ENCODE measurements at places on chromosomes 7 and 10. TPM values are rescaled to one million over a fixed set of nuclear protein-coding genes. Genes with fewer than 3 reads are reported as not detected.

SMC3 gene
- 28.8 TPM for total RNA-seq

GRCh38 chr7:30997316-30997715, 33.6 kb downstream of the GHRHR start:
- H3K27me3 ChIP-seq: no peaks in the 10 kb centered on the region
- H3K27ac ChIP-seq: no peak overlapping the region
- no peak overlapping the region for H3K4me3 ChIP-seq
- DNase-seq: peak; percentile 68
- H3K36me3 ChIP-seq: no peaks in the 10 kb centered on the region
- no peaks in the 10 kb centered on the region for H3K4me1 ChIP-seq

GRCh38 chr10:92712016-92712889, 22.5 kb downstream of the HHEX start:
- no peaks in the 10 kb centered on the region for H3K4me1 ChIP-seq
- H3K27ac ChIP-seq: no peak overlapping the region
- DNase-seq: no peak
- peaks cover 4% of the 10 kb centered on the region for H3K27me3 ChIP-seq
- H3K36me3 ChIP-seq: no peaks in the 10 kb centered on the region
- no peak overlapping the region for H3K4me3 ChIP-seq

CPED1 gene
- 196 TPM for total RNA-seq

DNA sequence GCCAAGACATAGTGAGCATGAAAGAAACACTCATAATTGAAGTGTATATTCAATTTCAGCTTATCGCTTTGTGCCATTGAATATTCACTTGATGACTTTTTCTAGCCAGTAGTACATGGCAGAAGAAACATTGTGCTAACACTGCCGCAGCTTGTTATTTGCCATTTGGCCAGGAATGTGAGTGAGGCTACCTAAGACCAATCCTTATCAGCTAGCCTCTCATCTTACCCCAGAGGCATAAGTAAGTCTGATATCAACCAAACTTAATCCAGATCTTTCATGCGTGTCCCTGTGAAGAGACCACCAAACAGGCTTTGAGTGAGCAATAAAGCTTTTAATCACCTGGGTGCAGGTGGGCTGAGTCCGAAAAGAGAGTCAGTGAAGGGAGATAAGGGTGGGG, 586.0 kb upstream of the MBL2 start:
- DNase-seq: no peak
- no peaks in the 10 kb centered on the region for H3K27me3 ChIP-seq
- H3K4me1 ChIP-seq: no peaks in the 10 kb centered on the region
- H3K36me3 ChIP-seq: no peaks in the 10 kb centered on the region

CADPS2 gene
- total RNA-seq: 40.8 TPM

Data from fibroblast of lung (primary cell).